Stimulated activated CD8-positive, alpha-beta memory T cell treated with anti-CD3 and anti-CD28 coated beads, Interleukin-15, amount 100 ng/mL, for 4 hours (primary cell): ENCODE measurements at places on chromosomes 16 and 17.

DNA sequence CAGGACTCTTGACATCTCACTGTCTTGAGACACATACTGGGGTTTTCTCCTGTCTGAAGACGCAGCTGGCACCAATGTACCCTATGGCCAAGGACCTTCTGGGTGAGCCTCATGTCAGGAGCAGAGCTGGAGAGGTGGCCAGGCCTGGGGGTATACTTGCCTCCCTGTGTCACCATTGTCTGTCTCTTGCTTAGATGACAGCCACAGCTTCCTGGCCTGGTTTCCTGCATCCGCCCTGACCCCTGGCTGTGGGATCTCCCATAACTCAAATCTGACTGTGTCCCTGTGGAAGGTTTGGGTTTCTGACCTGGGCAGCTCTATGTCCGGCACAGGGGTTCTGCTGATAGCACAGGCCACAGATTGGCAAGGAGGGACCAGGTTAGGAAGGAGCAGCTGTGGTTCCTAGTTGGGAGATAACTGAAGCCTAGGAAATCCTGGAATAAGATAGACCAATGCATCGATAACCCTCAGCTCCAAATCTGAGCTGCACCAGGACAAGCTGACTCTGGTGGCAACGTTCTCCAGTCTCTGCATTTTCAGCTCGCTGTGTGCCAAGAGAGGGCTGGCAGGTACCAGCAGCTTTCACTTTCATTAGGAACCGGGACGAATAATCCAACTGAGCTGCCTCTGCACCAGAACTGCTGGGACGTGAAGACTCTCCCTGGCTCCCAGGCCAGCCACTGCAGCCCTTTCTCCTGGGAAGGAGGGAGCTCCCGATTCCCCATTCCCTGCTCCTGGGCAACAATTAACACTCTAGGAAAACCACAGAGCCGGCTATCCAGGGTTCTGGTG lies 5.0 kb downstream of the DEXI start:
- DNase-seq, result no peak

DNA sequence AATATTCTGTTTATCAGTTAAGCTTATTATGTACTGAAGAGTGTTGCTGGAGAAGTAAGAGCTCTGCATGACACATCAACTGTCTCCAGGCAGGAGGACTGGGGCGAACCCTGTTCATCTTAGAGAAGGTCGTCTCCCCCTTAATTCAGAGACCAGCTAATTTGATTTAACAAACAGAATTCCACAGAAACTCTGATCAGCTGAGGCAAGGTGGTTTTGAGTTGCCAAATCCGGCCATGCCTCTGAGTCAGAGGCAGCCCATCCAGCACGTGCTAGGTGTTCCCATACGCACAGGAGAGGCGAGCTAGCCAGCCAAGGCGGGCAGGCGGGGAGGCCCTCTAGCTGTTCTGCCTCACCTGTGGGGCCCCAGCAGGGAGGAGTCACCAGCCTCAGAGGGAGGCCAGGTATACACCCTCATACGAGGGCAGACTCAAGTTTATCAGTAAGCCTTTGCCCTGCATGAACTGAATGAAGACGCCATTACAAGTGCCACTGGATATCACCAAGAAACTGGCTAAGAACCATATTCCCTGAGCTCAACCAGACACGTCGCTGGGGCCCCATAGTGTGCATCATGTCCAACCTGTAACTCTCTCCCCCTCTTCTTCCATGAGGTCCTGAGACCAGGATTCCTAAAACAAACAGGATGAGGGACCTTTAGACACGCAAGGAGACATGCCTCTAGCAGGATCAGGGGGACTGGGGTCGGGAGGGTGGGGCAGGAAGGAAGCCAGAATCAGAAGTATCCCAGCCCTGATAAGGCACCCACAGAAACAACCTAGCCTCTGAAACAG lies 25.7 kb downstream of the STAT5A start:
- DNase-seq, result no peak

DNA sequence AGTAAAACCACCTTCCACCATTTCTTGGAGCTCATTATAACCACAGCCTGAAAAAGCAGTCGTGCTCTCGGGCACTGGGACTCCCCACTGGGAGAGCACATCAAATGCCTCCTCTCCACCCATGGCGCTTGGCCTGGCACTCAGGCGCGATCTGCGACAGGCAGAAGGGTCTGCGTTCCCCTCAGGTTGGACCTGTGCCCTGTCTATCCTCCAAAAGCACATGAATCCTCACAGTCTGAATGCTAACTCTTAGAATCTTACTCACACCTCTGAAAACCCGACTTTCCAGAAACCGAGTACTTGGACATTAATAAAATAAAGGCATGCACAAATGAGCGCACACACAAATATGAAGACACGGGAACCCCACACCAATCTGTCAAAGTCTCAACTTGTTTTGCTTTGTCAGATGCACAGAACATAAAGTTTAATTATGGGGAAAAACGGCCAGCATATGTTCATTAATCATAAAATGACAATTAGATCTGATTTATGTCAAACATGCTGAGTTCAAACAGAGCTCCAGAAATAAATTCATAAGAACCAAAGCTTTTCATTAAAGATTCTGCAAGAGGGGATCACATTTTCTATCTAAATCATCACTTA lies 20.5 kb upstream of the FAAP100 start:
- no peak for DNase-seq

DNA sequence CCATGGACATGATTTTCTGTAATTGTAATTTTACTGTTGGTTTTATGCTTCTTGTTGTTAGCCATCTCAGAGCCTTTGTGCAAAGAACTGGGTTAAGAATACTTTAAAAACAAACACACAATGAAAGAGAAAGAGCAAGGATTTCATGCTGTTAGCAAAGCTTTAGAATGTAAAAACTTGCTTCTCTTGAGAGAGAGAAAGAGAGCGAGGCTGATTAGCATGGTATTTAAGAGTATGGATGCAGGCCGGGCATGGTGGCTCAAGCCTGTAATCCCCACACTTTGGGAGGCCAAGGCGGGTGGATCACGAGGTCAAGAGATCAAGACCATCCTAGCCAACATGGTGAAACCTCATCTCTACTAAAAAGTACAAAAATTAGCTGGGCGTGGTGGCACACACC lies 76.2 kb downstream of the MSI2 start:
- no peak for DNase-seq

DNA sequence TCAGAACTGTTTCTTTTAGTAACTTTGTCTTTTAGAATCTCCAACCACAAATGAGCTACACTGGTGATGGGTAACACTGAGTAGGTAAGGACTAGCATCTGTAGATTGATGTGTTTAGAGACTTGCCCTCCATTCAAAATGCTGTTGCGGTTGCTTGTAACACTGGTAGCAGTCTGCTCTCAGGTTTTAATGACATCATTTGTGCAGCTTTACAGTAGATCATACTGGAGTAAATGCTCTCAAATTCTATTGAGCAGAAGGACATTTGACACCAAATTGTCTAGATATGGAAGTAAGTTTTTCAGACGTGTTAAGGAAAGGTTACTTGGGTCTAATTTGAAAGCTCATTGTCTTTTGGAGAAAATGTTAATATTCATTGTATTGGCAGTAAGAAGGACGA lies 98.8 kb downstream of the NLK start:
- DNase-seq, result no peak

GRCh38 chr16:10003486-10003885 lies 178.7 kb downstream of the GRIN2A start:
- no peak for DNase-seq

DNA sequence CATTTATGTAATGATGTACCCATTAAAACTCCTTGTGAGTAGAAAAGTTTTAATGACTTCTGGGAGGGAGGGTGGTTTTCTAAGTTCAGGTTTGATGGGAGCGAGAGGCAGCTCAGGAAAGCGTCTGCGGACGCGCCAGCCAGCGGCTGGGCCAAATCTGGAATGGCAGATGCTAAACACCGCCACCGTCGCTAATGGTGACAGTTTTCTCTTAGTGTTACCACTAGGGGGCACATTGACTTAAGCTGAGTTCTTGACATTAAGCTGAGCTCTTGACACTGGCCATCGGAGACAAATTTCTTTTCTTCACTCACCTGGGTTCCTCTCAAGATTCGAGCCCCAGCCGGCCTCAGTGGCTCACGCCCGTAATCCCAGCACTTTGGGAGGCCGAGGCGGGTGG lies 6.7 kb downstream of the TRPV1 start:
- DNase-seq, result no peak

DNA sequence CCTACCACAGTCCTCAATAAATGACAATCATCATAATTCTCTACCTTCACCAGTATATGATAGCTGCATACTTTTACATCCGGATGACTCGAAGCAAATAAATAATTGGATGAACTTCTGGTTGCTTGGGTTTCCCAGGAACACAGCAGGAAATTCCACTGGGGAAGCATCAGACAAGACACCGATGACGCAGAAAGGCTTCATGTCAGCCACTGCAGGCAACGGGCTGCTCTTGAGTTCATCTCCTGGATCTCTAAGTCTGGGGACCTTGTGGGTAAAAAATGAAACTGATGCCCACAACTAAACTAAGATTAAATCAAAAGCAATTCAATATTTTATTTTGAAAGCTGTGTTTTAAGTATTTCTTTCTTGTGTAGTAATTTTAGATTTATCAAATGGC lies 472.1 kb upstream of the C16orf82 start:
- DNase-seq, result no peak

- DNase-seq, result no peak
Measured at GRCh38 chr17:57419940-57420550, 163.7 kb downstream of the MSI2 start.

- no peak for DNase-seq
Measured at GRCh38 chr16:51175081-51175480, 24.0 kb upstream of the SALL1 start.

- no peak for DNase-seq
Measured at GRCh38 chr17:1076299-1076981, 79.5 kb downstream of the TIMM22 start.

DNA sequence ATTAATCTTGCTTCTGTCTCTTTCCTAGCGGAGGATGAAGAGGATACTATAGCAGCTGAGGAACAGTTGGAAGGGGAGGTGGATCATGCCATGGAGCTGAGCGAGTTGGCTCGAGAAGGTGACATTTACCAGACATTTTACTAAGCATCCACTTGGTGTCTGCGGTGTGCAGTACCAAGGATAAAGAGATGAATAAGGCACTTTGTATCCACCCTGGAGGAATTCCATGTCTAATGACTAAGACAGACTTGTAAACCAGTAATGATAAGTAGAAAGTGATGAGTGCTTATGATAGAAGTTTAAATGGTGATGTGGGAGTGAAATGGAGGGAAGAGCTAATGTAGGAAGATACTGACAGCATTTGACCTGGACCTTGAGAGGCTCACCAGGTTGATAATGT lies 12.0 kb downstream of the SRCAP start:
- no peak for DNase-seq
